ENCODE measurements at places on chromosomes 4 and X. TPM values are rescaled to one million over a fixed set of nuclear protein-coding genes. Genes with fewer than 3 reads are reported as not detected.
A peak's percentile ranks its signal among the peaks of the same experiment; 100 is the strongest.

DNA sequence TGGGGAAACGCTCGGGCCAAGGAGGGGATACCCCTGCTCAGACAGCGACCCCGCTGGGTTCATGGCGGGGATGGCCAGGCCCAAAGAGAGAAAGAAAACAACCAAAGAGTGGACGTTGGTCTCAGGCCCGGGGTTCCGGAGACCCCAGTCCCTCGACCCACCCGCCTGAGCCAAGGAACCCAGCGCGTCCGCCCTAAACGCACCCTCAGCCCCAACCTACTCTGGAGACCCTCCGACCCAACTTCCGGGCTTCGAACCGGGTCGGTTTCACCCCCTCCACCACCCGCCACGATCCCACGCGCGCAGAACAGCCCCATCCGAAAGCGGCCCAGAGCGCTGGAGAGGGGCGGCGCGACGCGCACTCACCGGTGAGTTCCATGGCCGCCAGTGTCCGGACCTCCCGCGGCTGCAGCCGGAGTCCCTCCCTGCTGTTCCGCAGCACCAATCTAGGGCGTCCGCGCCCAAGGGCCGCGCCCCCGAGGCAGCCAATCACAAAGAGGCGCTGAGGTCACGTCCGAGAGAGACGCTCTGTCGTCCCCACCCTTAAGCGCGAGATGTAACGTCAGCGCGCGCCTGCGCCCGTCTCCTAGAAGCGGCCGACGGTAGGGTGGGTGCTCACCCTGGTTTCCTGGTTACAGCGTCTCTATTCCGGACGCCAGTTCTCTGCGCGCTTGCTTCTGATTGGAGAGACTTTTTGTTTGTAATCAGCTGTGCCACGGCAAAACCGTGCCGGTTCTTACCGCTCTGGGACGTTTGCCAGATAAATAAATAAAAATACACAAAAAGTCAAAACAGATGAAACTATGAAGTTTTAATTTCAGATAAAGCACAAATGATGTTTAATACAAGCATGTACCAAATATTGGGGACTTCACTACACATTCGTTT, at the start of gene PIGA:
Gene PIGA, minus strand, starts transcription at position 389 of the 888 bp plus-strand sequence. CDS start 3,593 bp downstream, outside the sequence.
- DNase-seq: peak; percentile 94

GRCh38 chr4:102299354-102300107, 45.8 kb downstream of the SLC39A8 start:
- peak; percentile 16 for DNase-seq

- peak; percentile 52 for DNase-seq
Observed at GRCh38 chr4:30718021-30718542, 2.1 kb upstream of the PCDH7 start.

GRCh38 chr4:86549163-86549788, 44.8 kb upstream of the PTPN13 start:
- no peak for DNase-seq

DNA sequence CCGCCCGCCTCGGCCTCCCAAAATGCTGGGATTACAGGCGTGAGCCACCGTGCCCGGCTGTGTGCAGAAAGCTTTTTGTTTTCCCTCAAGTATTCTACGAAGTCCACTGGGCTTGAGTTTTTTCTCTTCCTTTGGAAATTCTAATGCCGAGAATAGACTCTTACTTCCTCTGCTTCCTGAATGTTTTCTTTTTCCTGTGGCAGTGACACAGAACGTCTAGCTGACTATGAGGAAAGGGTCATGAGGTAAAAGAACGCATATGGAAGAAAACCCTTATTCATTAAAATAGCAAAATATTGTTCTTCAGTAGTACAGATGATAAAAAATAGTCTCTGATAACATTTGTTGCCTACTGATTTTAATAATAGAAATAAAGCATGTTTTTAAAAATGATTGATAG, 4.9 kb upstream of the SLC25A4 start:
- DNase-seq: no peak

DNA sequence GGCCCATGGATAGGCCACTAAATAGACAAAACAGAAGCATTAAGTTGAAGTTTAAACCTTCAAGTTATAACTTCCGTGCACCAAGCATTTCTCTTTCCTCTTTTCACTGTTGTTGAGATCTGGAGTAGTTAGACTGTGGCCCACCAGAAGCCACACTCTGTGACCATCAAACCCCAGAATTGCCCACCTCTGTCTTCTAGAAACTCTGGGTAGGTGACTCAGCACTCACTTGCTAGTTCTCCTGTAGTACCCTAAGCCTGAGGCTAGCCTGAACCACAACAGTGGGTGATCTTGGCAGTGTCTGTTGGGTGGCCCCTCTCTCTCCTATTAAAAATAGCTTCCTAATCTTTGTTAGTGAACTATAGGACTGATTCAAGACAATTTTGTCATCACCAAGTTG, 24.6 kb upstream of the CD40LG start:
- DNase-seq: no peak

GRCh38 chr4:78222575-78223186, 165.6 kb downstream of the FRAS1 start:
- peak; percentile 33 for DNase-seq

GRCh38 chr4:57195622-57196021, 85.4 kb upstream of the IGFBP7 start:
- no peak for DNase-seq

Gene XG
- polyA plus RNA-seq: 0.25 TPM

Gene FGF5
- 0.01 TPM for polyA plus RNA-seq

Gene CLDN2
- 66.9 TPM for polyA plus RNA-seq

Gene TRAM1L1
- 16.7 TPM for polyA plus RNA-seq

Gene SYAP1
- polyA plus RNA-seq: 26.6 TPM

All from renal pelvis (tissue), 12 donors.